ENCODE measurements at places on chromosomes 12 and 14. TPM values are rescaled to one million over a fixed set of nuclear protein-coding genes. Genes with fewer than 3 reads are reported as not detected.

RFX4 gene
- total RNA-seq, result not detected

STK38L gene
- total RNA-seq, result 9.7 TPM

TAPBPL gene
- total RNA-seq, result 6.5 TPM

FAIM2 gene
- total RNA-seq, result not detected

GRCh38 chr14:53127832-53128231 is 25.3 kb downstream of the DDHD1 start:
- DNase-seq, result no peak

DNA sequence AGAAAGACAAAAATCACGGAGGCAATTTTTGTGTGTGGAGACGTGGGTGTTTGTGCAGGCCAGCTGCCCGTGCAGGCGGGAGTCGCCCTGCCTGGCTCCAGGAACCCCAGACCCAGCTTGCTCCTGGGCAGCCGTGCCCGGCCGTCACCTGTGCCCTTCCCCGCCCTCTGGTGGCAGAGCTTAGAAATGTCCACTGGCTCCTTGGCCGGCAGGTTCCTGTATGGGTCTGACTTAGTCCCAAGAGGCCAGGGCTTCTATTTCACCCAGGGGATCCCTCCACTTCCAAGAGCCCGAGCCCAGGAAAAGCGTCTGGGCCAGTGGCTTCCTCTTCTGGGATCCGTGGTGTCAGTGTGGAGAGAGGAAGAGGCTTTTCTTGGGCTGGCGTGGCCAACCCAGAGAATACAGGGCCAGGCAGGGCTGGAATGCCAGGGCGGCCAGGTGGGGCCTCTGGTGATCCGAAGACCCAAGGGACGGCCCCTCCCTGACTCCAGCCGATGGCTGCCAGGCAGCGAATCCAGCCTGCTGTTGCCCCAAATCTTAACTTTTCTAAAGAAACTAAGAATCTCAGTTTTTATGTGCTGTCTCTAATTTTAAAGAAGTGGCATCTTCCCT is 120.9 kb downstream of the TMEM132C start:
- no peak for DNase-seq

DNA sequence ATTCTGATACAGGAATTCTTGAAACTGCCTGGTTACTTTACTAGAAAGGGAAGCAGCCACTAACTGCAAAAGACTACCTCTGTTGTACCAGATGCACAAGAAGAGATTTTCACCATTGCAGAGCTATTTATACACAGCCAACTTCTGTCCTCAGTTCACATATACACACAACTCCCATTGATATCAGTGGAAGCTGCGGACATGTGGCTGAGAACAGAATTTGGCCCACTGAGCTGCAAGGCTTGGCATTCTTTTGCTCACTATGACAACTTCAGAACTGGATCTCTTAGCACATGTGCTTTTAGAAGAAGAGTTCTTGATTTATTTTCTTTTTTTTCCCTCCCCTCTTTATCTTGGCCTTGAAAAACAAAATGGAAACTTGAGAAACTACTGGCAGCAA is 28.3 kb downstream of the PTPRO start:
- no peak for DNase-seq

DNA sequence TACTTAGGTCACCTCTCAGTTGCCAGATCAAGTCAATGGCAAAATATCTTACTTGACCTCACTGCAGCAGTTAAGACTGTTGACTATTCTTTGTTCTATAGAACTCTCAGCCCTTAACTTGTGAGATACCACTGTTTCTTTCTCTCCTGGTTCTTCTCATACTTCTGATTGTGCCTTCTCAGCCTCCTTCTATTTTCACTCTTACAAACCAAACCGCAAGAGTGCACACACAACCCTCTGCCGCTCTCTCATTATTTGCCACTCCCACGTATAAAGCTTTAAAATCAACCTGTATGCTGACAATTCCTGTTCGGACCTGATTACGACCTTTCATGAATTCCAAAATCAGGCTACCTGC is 4.5 kb downstream of the E2F7 start:
- no peak for DNase-seq

DNA sequence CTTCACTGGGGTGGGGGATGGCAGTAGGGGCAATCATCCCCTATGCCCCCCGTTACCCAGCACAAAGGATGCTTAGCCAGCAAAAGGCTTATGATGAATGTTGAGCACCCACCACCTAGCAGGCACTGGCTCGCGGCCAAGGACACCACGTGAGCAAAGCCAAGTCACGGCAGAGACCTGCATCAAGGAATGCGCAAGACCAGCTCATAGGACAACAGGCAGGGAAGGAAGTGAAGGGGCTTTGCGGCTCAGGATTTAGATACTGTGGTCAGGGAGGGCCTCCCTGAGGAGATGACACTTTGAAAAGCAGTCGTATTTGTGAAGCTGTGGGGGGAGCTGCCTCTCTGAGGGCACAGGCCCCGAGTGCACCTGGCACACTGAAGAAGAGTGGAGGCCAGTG is 32.8 kb downstream of the SH2B3 start:
- no peak for DNase-seq

GRCh38 chr12:45988264-45988663 is 2.1 kb downstream of the SCAF11 start:
- no peak for DNase-seq

DNA sequence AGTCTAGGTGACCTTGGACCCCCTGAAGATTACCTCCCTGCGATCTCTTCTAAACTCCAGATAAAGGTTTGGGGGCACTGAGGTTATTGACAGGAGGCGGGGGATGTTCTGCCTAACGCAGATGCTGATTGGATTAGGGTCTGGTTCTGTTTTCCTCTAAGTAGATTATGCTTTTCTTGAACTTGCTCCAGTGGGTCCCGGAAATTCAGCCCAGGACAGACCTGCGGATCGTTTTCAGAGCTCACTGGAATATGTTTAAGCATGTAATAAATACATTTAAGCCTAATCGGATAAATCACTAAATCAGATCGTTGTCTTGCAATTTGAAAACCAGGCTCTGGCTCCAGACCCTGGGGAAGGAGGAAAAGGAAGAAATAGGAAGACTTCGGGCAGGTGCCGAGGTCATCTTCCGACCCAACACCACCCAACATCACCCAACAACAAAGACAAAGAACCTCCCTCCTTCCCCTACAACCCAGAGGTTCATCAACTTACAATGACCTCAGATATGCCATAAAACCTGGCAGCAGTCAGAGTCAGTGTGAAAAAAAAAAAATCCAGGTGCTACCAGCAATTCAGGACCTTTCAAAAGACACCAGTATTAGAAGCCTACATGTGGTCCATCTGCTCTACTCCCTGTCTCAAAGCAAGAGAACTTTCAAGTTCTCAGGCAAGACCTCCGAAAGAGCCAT is 148.4 kb downstream of the KSR2 start:
- DNase-seq, result no peak

- DNase-seq, result no peak
Measured at GRCh38 chr12:59646636-59647035, 50.8 kb downstream of the SLC16A7 start.

DNA sequence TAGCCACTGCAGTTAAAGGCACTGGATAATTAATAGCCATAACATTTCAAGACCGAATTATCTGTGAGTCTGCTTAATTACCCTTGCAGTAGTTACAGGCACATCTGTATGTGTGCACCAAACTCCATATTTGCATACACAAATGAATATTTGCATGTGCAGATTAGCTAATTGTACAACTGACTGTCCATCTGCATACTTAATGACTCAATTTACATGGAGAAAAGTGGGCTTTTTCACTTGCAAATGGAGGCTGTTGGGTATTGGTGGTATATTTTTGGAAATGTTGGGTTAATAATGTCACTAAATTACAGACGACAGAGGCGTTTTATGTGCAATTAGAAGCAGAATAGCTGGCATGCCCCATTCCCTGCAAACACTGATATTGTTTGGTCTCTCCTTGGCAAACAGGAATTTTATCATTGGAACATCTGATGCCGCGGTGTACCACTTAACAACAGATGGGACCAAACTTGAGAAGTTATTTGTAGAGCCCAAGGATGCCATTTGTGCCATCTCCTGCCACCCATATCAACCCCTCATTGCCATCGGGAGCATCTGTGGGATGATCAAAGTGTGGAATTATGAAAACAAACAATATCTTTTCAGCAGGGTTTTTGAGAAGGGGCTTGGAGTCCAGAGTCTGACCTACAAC is 39.6 kb downstream of the CFAP251 start:
- DNase-seq, result no peak

- no peak for DNase-seq
Measured at GRCh38 chr14:96690713-96691383, 106.3 kb upstream of the VRK1 start.

GRCh38 chr12:23880988-23881387 is 68.5 kb downstream of the SOX5 start:
- DNase-seq, result no peak

DNA sequence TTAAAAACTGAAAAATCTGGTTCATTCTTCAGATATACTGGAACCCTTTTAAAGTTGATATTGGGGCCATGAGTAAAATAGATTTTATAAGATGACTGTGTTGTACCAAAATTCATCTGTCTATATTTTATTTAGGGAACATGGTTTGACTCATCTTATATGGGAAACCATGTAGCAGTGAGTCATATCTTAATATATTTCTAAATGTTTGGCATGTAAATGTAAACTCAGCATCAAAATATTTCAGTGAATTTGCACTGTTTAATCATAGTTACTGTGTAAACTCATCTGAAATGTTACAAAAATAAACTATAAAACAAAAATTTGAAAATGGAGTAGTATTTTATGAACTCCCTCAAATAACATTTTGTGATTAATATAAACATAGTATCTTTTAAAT is 14.2 kb downstream of the PTGER2 start:
- no peak for DNase-seq

- no peak for DNase-seq
Measured at GRCh38 chr12:25311506-25311905, 60.8 kb upstream of the KRAS start.

GRCh38 chr14:94079891-94080620 is 946 bp downstream of the DDX24 start:
- DNase-seq, result no peak

GRCh38 chr14:55731881-55732498 is 152.0 kb downstream of the KTN1 start:
- no peak for DNase-seq

DNA sequence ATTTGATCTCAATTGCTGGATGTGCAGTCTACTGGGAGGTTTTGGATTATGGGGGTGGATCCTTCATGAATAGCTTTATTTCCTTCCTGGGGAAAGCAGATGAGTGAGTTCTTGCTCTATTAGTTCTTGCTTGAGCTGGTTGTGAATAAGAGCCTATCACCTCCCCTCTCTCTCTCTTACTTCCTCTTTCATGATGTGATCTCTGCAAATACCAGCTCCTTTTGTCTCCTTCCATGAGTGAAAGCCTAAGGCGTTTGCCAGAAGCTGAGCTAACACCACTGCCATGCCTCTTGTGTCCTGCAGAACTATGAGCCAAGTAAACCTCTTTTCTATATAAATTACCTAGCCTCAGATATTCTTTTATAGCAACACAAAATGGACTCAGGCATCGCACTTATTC is 302.7 kb downstream of the CCER1 start:
- no peak for DNase-seq

DNA sequence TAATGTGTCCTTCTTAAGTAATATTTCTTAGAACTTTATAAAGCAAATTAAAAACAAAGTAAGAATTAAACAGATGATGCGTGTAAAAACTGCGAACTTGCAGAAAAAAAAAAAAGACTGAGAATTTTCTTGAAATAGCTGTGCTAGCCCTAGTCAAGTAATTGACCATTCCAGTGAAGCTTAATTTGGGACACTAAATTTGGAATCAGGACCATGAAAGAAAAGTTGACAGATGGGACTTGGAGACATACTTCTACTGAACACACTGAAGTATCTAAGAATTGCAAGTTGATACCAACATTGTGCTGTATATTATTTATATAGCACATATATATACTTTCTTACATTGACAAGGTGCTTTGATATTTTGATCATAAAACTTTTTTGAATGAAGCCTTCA is 386.6 kb downstream of the KCNH5 start:
- DNase-seq, result no peak

DNA sequence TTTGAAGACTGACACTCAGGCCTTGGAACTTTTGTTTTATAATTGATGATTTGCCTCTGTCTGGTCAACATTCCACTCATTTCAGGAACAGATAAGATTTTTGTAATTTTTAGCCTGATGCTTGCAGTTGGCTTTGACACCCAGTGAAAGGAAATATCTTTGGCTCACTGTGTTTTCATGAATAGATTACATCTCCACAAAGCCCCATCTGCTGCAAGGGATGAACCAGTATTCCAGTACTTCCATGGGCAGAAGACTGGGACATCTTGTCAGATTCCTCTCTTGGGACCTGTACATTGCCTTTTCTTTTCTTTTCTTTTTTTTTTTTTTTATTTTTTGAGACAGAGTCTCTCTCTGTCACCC is 28.4 kb downstream of the GSG1 start:
- DNase-seq, result no peak

DNA sequence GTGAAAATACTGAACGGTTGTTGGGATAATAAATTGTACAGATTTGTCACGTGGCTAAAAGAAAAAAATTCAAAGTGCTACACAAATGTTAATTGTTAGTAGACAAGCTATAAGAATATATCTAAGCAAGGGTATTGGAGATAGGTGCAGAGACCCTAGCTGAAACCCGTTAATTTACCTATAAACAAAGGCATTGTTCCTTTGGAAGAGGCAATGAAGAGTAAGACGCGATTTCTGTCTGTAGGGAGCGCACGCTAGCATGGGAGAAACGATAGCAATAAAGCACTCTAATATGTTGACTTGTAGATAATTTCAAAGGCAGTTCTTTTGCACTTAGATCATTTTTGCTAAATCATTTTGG is 565 bp downstream of the CCDC77 start:
- DNase-seq, result no peak

GRCh38 chr14:35297706-35298105 is 5.5 kb downstream of the PSMA6 start:
- DNase-seq, result no peak

GRCh38 chr12:107129315-107129930 is 36.1 kb upstream of the CRY1 start:
- DNase-seq, result no peak

Data from epithelial cell of proximal tubule (primary cell).